ENCODE measurements at places on chromosomes 3 and 15.

DNA sequence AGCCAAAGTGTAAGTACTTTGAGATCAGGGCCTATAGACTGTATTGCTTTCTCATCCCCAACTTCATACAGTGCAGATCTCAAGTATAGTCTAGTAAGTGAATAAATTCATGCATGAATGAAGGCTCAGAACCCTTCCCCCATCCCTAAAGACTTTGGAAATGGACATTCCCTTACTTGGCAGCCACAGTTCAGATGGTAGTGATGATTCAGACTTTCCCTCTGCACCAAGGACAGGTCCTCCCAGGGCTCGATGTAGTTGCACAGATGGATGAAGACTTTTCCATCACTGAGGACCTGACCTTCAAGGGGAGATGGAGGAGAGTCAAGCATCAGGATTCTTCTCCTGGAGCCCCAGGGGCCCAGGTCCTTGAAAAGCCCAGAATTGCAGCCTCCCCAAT lies 4.6 kb downstream of the TIMP4 start:
- DNase-seq: no peak

GRCh38 chr15:70172566-70173225 lies 75.0 kb upstream of the TLE3 start:
- no peak for DNase-seq

DNA sequence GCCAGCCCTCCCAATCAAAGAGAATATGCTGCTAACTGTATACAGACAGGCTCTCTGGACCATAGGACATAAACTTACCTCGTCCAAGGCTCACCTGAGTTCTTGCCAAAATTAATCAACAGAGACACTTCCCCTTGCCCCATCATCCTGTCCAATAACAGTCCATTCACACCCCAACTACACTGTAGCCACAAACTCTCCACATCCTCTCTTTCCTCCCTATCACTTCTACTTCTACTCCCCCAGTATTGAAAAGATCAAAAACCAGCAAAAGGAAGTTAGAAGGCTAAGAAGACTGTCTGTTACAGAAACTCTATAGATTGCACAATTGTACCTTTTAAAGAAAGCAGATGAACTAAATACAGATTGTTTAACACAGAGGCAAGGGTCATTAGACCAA lies 133.5 kb upstream of the STT3B start:
- no peak for DNase-seq

DNA sequence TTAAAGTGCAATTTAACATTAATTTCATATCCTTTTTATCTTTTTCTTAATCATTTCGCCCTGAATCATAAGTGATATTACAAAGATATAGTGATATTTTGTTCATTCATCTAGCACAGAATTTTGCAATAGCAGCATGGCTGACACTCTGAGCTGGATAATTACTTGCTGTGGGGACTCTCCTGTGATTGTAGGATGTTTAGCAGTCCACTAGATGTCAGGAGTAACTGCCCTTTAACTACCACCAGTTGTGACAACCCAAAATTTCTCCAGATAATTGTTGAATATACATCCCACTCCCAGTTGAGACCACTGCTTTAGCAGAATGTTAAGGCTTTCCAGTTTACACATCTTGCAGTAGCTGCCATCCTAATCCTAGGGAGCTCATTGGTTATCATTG lies 196.8 kb upstream of the MBNL1 start:
- no peak for DNase-seq

- DNase-seq: no peak
Observed at GRCh38 chr15:101159936-101160815, 91.7 kb downstream of the CHSY1 start.

DNA sequence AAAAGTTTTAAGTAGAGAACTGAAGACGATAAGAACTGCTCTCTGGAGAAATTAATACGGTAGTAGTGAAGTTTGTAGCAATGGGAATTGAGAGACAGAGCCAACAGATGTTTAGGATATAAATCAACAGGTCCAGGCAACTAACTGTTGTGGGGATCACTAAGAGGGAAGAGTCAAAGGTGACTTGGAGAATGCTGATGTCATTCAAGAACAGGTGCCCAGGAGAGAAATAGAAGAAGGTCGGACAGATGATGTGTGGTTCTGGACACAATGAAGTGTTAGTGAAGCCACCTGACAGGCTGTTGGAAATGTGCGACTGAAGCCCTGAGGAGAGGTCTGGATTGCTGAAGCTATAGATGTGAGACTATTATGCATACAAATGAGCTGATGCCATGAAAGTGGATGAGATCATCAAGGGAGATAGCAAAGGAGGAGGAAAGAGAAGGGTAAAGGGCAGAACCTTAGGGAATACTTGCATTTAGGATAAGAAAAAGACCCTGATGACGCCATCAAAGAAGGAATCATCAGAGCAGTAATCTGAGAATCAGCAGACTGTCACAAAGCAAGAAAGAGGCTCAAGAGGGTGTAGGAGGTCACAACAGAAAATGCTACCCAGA lies 183.7 kb downstream of the FRMD5 start:
- DNase-seq: no peak

DNA sequence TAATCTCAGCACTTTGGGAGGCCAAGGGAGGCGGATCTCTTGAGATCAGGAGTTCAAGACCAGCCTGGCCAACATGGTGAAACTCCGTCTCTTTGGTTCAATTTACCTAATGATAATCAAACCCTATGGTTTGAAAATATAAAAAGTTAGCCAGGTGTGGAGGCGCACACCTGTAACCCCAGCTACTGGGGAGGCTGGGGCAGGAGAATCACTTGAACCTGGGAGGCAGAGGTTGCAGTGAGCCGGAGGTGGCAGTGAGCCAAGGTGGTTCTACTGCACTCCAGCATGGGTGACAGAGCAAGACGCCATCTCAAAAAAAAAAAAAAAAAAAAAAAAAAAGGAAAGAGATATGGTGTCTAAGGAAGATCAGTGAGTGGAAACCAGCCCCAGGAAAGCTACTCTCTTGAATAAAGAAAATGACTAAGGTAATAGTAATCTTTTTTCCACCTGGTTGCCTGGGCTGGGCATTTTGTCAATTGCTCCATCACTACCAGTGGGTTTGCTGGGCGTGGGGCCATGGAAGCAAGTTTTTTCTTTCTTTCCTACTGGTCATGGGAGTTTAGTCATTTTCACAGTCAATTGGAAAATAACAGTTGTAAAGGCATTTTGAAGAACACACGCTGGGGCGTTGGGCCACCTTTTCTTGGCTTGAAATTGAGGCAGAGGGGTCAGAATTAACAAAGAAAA lies 387.6 kb upstream of the RGMA start:
- no peak for DNase-seq

- no peak for DNase-seq
Observed at GRCh38 chr15:68818769-68819494, 1.8 kb downstream of the ANP32A start.

DNA sequence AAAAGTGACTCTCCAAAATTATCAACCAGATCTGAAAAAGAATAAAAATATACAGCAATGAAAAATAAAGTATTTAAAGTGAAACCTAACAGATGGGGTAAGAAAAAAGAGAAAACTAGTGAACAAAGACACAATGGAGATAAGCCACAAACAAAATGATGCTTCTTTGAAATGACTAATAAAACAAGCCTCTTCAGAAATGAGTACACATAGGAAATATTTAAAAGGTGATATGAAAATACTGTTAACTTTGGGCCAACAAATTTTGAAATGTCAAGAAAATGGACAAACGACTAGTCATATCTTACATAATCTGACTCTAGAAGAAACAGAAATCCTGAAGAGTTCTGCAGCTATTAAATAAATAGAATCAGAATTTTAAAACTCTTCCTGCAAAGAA lies 164.2 kb downstream of the ERC2 start:
- no peak for DNase-seq

DNA sequence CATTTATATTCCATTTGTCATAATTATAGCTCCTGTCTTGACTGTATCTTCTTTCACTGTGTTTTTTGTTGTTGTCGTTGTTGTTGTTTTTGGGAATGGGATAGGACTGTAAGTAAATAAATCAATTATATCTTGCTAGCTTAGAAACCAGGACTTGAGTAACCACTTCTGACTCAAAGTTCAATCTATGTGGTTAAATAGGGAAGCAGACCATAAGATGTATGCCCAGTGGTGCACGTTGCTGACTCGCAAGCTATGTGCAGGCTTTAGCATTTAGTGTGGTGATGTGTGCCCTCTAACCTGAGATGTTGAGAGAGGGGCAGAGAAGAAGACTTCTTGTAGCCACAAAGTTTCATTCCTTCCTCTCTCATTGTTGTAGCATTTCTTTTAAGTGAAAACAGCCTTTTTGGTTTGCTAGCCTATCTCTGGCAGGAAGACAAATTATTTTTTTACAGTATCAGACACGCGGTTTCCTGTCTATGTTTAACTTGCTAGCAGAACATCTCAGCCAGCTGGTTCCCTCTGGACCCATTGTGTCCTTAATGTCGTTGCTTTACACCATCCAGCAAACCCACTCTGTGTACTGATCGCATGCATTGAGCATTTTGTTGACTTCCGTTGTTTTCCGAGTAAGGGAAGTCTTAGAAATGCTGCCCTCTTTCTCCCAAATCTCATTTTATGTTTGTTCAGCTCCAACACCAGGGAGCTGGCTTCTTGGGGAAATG lies 52.1 kb downstream of the TGFBR2 start:
- DNase-seq: peak; percentile 29

DNA sequence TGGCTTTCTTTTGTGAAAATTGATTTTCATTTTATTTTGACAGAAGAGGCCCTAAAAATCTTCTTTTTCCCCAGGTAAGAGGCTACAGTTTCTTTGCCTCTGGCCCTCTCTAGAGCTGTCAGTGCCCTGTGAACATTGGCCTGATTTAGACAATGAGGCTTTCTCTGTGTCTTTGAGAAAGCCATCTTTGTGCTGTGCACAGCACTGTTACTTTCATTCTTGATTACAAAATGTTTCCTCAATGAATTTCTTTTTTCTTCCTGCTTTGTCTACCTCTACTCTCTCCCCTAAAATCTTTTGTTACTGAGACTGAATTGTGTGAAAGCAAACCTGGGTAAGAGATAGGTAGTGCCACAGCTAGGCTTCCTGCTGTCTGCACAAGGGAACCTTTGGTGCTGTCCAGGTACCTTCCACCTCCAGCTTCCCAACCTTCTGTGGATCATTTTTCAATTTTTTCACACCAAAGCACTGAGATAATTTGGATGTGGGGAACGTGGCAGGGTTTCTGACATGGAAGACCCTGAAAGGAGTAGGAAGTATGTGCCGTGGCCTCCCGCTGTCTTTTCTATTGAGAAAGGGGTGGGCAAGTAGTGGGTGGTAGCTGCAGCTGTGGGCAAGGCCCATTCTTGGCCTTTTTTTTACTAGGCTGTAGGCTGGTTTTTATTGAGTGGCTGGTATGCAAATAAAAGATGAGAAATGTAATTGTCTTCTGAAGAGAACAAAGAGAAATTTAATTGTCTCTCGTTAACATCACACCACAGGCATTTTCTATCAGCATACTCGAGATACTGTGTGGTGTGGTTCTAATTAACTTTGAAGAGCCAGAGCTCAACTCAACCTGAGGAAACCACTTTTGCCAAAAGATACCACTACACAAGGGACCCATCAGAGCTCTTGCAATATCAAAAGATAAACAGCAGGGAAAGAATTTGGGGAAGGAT lies 21.0 kb downstream of the RAB8B start:
- no peak for DNase-seq

GRCh38 chr3:13648060-13649001 lies 99.4 kb downstream of the FBLN2 start:
- peak; percentile 68 for DNase-seq

DNA sequence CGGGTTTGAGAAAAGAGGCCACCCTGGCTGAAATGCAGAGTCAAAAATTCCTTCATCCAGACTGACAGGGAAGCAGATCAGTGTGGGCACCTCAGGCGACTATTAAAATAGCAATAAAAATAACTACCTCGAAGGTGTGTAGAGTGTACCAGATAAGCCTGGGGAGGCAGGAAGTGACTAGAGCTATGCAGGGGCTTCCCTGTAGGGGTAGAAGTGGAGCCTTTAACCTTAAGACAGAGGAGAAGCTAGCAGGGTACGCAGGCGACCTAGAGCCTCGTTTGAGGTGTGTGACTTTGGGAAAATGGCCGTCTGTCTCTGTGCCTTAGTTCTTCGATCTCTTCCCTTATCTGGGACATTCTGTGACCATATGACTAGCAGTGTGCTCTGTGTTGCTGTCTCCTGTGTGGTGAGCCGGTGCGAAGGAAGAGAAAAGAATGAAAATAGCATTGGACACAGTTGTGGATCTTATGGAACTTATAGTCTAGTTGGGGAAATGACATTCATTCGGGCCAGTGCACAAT lies 17.6 kb downstream of the BHLHE40 start:
- DNase-seq: no peak

- DNase-seq: no peak
Observed at GRCh38 chr3:76827701-76828226, 212.1 kb upstream of the ROBO2 start.

DNA sequence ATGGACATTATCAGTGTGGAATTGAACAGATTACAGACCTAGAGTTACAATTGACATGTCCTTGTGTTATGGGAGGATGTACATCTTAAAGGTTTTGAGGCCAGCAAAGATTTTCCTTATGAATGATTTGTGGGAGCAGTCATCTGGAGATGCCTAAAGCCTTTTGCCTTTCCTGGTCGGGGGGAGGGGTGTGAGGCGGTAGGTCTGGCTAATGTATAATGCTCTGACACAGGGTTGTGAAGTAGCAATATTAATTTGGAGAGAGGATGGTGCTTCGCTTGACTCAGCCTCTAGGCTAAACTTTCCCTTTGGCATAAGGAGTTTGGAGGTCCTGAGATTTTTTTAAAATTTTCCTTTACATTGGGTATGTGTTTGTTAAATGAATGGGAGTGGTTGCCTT lies 23.3 kb downstream of the FBXO22 start:
- no peak for DNase-seq

GRCh38 chr3:114973536-114973935 lies 173.6 kb downstream of the ZBTB20 start:
- no peak for DNase-seq

DNA sequence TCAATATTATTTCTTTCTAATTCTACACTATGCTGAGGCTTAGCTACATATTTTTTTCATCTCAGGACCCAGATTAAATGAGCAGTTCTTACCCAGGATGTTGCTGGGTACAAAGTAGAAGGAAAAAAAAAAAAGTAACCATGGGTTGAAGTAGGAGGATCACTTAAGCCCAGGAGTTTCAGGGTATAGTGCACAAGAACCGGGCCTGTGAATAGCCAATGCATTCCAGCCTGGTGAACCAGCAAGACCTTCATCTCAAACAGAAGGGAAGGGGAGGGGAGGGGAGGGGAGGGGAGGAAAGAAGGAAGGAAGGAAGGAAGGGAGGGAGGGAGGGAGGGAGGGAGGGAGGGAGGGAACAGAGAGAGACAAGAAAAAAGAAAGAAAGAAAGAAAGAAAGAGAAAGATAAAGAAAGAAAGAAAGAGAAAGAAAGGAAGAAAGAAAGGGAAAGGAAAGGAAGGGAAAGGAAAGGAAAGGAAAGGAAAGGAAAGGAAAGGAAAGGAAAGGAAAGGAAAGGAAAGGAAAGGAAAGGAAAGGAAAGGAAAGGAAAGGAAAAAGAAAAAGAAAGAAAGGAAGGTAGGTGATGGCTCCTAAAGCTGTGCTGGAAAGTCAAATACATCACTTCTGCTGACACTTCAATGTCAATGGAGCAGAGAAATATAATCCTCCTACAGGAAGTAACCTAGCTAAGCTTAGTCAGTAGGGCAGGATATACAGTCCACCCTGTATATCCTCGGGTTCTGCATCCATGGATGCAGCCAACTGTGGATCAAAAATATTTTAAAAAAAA lies 206.8 kb upstream of the TGFBR2 start:
- no peak for DNase-seq
